D721Med (cell line): ENCODE measurements at places on chromosomes 2 and 18.

GRCh38 chr2:30778611-30779010 is 28.6 kb downstream of the CAPN13 start:
- DNase-seq, result no peak

- no peak for DNase-seq
Measured at GRCh38 chr2:133484784-133485183, 83.5 kb downstream of the NCKAP5 start.

DNA sequence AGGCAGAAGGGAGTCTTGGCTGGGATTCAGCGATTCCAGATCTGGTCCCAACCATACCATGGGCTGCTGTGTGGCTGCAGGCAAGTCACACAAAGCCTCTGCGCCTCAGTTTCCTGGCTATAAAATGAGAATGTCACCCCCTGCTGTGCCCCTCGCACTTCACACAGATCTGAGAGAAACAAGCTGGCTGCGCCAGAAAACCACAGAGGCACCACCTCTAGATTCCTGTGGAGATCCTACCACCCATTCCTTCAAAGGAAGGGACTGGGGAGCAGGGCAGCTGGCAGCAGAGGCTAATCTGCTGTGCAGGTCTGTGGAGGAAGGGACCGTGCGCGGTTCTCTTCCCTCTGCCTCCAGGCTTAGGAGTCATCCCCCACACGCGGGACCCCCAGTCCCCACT is 19.8 kb downstream of the NEURL3 start:
- no peak for DNase-seq

DNA sequence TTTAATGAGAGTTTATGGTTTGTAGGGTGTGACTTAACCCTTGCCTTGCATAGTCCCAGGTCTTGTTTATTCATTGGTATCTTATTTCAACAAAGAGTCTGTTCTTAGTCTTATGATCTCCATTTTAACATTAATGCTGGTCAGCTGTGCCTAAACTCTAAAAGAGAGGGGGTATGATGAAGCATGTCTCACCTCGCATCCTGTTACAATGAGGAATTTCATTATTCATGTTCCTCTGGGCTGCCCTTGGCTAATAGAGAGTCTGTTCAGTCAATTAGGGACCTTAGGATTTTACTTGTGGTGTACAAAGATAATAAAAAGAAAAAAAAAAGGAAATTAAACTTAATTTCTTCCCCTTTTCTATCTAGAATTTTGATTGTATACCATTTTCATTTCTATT is 831.9 kb upstream of the CDH2 start:
- DNase-seq, result no peak
